Activated CD4-positive, CD25-positive, alpha-beta regulatory T cell treated with anti-CD3 and anti-CD28 coated beads, Interleukin-2, amount 50 U/mL, for 16 hours (primary cell): ENCODE measurements at places on chromosomes 3 and 15.

DNA sequence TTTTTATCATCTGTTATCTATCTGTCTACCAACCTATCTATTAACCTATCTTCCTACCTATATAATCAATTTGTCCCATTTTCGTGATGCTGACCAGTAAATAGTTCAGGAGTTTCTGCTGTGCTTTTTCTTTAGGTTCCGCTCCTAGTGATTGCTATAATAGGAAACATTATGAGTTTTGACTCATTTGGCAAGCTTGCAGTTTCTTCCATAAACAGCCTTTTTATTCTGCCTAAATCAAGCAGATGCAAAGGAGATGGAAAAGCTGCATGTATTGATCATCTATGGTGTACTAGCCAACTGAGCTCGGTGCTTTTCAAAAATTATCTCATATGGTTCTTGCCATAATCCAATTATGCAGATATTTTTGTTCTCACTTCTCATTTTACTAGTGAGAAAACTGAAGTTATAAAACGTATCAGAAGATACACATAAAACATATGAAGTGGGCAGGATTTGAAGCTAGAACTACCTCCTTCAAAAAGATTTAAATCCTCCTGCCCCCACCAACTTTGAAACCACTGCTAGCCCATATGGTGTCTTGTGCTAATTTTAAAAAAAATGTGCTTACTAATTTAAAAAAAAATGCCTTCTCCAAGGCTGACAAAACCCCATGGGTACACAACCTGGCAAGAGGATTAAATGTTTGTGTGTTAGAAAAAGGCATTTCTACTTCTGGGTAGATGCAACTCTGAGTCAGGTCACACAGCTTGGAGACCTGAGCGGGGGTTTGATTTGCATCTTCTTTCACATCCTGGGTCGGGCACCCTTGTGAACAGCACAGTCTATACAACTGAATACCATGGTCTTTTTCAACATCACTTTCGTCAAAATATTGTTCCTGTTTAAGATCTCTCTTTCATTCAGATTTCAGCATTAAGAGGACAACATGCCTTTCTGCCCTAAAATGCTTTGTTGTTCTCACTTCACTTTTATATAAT lies 267.0 kb downstream of the CHL1 start:
- no peak for DNase-seq

GRCh38 chr3:41581700-41582099 lies 380.2 kb downstream of the ULK4 start:
- DNase-seq, result no peak

GRCh38 chr3:45626096-45626887 lies 31.7 kb downstream of the LIMD1 start:
- no peak for DNase-seq

DNA sequence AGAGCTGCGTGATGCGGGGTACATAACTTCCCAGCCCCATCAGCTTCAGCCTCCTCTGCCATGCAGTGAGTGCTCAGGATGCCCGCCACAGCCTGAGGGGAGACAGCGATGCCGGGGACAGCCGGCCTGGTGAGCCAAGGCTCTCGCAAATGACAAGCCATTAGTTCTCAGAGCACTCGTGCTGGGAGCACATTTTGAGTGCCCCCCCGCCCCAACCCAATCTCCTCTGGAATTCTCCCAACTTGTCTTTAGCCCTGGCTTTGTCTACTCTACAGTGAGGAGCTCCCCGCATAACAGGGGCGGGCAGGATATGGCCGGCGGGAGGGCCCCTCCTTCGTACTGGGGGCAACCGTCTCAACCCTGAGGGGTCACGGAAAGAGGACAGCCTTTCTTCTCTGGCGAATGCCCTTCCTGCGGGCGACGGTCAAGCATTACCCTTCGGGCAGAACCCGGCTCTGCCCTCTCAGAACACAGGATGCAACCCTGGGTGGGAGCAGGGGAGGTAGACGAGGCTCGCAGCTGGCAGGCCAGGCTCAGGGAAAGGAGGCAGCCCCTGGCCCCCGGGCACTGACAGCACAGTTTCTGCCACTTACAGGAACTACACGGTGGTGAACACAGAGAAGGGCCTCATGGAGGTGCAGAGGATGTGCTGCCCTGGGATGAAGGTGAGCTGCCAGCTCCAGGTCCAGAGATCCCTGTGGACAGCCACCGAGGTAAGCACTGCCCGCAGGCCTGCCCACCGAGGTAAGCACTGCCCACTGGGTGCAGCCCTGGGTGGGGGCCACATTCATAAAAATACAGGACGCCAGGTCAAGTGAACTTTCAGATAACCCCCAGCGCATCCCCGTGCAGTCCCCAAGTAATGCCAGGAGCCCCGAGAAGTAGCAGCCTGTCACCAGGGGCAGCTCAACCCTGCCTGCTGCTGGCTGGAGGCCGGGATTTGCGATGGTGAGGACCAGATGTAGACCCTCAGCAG lies 141.7 kb downstream of the LRRK1 start:
- no peak for DNase-seq
